NCI-H1105 (cell line): ENCODE measurements at places on chromosomes 3 and 15.

- no peak for DNase-seq
Observed at GRCh38 chr3:76908156-76908555, 131.7 kb upstream of the ROBO2 start.

- DNase-seq: peak; percentile 89
Observed at GRCh38 chr3:176906046-176906905, 291.0 kb downstream of the TBL1XR1 start.

GRCh38 chr3:9969632-9970019 lies 17.0 kb downstream of the EMC3 start:
- no peak for DNase-seq

DNA sequence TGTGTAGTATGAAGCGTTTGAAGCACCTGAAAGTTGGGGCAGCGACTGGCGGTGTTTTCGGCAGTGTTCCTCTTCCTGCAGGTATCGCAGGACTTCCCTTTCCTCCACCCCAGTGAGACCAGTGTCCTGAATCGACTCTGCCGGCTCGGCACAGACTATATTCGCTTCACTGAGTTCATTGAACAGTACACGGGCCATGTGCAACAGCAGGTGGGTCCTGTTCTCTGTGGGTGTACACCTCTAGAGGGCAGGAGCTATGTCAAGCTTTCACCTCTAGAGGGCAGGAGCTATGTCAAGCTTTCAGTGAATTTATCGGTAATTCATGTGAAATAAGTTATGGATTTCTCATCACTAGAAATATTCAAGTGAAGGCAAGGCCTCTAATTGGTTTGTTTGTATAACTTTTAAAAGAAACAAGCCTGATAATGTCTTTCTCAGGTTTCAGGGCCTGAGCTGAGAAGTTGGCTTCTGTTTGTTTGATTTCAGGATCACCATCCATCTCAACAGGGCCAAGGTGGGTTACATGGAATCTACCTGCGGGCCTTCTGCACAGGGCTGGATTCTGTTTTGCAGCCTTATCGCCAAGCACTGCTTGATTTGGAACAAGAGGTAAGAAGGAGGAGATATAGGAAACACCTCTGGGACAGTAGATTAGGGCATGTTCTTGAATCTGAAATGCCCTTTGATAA lies 5.3 kb downstream of the TUBGCP4 start:
- DNase-seq: no peak

DNA sequence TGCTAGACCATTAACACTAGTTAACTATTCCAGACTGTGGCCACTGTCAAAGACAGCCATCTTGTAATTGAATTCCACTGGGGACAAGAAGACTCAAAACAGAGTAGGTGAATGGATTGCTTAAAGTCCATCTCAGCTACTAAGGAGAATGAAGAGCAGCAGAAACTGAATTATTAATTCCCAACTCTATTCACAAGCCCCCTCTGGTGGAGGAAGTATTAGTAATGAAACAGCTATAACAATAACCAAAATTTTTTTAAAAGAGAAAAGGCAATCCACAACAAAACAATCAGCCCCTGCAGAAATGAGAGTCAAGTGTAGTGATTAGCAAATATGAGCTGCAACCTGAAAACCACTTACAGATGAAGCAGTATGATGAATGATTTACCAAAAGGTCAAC lies 302.8 kb downstream of the FHIT start:
- DNase-seq: no peak

DNA sequence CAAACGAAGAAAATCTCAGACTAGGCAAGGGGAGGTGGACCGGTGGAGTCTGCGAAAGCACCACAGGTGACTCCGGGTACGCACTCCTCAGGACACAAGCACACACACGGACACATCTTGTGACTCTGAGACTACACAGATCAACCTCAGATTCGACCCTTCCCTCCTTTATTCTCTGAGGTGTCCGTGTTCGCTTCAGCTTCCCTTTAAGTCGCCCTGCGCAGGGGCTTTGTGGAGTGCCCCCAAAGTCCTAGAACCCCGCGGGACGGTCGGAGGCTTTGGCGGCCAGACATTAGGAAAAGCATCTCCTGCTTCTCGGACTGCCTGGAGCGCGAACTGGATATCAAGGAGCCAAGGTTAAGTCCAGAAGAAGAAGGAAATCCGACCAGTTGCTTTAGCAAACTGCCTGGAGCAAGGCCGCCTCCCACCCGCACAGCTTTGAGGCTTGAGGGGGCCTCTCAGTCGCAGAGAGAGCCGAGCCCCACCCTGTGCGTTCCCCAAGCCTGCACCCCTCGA lies 730 bp downstream of the DGKG start:
- DNase-seq: no peak

GRCh38 chr15:84590406-84590805 lies 10.4 kb upstream of the ZSCAN2 start:
- DNase-seq: no peak

GRCh38 chr15:79602731-79603130 lies 170.6 kb downstream of the MINAR1 start:
- no peak for DNase-seq

- DNase-seq: peak; percentile 11
Observed at GRCh38 chr3:38662544-38662943, 13.1 kb upstream of the SCN5A start.

DNA sequence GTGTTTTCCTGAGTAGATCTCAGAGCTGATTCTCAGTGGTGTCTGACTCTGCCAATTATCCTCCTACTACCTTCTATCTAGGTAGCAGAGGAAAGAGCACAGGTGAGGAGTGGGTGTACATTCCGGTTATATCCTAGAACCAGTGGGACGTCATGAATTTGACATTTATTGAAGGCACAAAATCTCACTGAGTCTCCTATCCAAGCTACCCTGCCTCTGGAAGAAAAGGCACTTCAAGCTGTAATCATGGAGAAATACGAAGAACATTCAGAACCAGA lies 952.2 kb downstream of the TUSC7 start:
- DNase-seq: no peak

DNA sequence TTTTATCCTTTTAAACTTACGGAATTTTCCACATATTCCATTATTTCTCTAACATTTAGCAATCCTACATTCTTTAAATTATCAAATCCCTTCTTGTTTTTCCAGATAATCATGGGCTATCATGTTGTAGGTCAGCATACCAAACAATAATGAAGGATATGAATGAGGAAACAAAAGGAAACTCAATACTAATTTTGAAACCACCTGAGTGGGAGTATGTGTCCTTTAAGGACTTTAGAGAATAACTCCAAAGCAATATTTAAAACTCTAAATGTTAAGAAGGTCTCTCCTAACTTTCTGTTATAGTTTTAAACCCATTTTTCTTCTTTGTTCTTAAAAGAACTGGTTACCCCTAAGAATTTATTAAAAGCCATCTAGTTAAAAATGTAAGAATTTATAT lies 43.0 kb downstream of the TP53BP1 start:
- no peak for DNase-seq

DNA sequence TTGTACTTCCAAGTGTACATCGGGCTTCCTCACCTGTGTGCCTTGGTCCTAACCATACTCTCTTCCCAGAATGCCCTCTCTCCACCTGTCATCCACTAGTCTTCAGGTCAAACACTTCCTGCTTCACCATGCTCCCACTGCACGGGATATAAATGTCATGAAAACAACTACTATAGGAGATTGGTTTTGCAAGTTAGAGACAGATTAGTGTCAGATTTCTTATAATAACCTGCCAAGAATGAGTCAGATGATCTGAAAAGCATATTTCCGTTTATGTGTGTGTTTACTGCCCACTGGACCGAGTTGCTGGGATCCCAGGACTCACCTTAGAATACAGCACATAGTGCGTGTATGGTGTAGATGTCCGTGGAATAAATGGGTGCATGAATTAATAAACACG lies 21.4 kb downstream of the PLA1A start:
- no peak for DNase-seq

DNA sequence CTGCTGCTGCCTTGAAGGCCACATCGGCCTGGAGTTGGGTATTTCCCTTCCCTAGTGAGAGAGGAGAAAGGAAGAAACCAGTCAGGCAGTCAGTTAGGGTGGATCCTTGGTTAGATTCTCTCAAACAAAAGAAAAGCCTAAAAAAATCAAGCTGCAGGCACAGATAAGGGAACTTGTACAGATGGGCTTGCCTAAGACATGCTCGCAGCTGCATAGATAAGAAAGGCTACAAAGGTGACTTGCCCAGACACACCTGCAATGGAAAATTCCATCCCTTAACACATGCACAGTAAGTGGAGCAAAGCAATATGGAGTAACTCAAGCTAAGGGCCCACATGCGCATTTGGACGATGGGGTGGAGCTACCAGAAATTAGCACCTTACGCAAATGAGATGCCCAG lies 199.7 kb upstream of the ARPP21 start:
- DNase-seq: no peak

DNA sequence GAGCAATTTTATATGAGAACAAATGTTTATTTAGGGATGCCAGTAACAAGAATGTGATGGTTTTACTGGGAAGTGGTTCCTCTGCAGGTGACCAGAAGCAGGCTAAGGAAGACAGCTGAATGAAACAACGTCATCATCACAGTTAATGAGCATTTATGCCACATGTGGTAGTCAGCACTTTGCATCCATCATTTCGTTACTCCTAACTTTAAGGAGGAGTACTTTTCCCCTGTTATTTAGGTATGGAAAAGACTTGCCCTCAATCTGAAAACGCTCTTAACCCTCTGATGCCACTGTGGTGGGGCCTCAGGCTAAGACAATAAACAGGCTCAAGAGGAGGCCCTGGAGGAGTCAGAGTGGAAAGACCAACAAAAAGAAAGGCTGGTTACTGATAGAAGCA lies 31.2 kb downstream of the INTS14 start:
- DNase-seq: no peak

DNA sequence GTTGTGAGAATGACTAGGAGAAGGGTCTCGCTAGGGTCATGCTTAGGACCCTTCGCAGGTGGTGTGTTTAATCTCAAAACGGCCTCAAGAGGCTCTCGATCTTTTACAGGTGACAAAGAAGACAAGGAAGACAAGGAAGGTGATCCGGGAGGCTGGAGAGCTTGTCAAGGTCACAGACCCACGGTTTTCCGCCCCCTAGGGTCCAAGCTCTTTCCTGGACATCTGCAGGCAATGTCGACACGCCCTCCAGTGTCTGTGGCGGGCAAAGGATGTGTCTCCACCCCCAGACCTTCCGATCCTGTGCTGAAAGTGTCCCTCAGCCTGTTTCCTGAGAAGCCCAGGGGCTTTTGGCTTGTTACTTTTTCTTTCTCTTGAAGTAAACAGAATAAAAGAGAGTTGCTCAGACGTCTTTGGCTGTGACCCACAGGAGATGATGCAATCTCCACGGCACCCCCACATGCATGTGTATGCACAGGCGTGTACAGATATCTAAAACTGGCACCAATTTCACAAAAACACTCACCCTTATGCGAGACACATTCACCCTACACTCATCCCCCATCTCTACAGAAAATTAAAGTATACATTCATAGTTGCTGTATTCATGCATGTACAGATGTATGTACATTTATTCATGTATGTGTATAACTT lies 108.8 kb downstream of the KLF13 start:
- no peak for DNase-seq

GRCh38 chr3:72997421-72997961 lies 880 bp downstream of the PPP4R2 start:
- no peak for DNase-seq

DNA sequence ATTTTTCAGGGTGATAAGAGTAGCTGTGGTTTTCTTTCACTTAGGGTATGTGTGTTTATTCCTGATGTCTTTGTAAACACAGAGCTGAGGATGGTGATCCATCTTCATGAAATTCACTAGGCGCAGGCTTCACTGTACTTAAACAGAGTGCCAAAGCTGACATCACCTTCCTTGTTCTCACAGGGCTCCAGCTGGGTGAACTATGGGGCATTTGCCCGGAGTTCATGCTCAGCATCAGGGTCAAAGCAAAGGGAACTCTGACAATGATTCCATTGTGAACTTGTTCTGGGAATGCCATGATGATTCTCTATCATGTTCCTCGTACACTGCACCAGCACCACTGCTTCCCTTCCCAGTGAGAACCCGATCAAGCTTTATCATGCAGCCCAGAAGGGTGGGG lies 184.8 kb upstream of the P2RY1 start:
- DNase-seq: no peak

GRCh38 chr15:46280762-46281542 lies 646.1 kb downstream of the SQOR start:
- peak; percentile 27 for DNase-seq

- DNase-seq: no peak
Observed at GRCh38 chr3:172078244-172078643, 38.9 kb downstream of the FNDC3B start.

GRCh38 chr3:184602372-184603150 lies 41.0 kb downstream of the EPHB3 start:
- DNase-seq: no peak

DNA sequence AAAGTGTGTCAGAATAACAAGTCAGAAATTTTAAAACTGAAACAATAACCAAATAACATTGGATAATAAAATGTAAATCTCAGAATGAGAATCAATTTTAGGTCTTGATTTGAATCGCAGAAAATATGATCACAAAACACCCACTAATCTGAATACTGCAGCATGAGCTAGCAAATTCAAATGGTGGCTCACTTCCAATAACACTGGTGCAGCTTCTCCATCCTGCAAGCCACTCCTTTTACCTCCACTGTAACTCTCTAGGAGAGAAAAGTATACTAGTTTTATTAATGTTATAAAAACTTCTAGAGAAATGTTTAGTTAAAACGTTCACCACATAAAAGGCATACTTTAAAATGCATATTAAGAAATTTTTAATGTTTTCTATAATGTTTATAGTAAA lies 30.4 kb downstream of the UBE3A start:
- no peak for DNase-seq

GRCh38 chr3:79937567-79937966 lies 169.8 kb upstream of the ROBO1 start:
- DNase-seq: no peak
